Skin of body (tissue), 3 donors: ENCODE measurements at places on chromosomes 7 and 10.

DNA sequence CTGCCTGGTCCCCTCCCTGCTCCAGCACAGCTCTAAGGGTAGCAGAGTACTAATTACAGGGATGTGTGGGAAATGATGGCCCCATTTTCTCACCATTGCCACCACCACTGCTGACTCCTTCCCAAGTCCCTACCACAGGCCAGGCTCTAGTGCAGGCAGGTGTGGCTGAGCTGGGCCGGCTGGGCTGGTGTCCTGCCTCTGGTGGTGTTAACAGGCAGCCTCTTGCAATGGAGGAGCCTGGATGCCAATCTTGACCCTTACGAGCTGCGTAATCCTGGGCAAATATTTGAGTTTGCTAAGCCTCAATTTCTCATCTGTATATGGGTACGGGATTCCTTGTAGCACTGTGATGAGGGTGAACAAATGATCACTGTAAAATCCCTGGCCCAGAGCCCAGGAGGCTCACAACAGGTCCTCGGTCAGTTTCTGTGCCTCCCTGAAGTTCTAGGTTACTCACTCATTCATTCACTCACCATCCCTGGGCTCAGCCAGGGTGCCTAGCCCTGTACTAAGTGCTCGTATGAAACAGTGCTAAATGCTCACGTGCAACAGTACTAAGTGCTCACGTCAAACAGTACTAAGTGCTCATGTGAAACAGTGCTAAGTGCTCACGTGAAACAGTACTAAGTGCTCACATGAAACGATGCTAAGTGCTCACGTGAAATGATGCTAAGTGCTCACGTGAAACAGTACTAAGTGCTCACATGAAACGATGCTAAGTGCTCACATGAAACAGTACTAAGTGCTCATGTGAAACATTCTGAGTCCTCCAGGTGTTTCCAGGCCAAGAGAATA, 2.3 kb upstream of the FZD9 start:
- no peak for DNase-seq

DNA sequence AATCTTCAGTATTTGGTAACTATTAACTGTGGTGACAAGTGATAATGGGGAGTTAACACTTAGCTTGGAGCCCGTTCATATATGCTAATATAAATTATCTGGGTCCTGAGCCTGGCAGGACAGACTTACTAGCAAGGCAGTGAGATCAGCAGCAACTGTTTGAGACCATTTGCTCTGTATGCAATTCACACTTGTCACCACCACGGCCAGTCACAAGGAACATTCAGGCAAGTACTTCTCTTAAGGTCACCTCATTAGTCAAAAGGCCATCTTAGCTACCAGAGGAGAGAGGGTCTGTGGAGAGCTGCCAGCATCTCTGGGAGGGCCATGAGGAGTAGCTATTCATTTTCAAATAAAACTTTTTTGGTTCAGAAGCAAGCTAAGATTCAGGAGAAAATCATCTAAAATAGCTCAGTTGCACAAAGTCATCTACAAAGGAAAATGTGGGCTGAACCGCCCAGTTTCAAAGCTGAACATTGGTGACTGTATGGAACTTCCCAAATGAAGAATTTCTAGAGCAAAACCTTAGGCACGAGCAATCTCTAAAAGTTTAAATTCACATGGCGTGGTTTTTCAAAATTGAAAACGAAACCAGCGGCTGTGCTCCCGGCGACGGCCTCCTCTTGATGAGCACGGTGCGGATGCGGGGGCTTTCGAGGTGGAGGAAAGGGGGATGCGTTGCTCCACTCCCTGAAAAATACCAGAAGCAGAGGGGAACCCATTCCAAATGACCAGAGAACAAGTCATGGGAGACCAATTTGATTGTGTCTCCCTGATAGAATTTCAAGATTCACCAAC, 233.5 kb upstream of the MGMT start:
- DNase-seq, result no peak

- DNase-seq, result no peak
These were observed 32.4 kb downstream of the TRIM24 start for GRCh38 chr7:138492423-138492822.

DNA sequence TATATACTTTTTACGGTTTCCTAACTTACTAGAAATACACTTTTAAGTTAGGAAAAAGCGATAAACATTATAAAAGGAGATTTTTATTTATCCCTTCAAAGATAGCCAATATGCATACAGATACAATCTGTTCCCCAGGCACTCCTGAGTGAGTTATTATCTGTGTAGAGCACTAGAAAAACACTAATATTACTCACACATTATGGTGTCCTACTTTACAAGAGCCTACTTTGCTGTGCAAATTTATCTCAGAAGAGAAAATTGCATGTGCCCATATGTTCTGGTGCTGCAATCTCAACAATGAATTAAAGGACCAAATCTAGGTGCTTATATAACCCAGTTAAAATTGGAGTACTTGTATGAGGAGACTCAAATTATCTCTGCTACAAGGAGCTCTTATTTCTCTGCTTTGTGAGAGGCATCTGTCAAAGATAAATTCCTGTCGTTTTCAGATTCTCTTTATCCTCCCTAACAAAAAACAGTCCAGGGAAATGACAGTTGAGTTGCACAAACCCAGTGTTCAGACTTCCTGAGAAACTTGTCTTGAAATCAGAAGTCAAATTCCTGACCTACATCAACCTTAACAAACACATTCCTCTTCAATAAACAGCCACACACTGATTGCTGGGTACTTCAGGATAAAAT, 28.9 kb downstream of the CPA1 start:
- DNase-seq, result peak; percentile 11

- DNase-seq, result no peak
These were observed 30.4 kb upstream of the DGKI start for GRCh38 chr7:137877027-137877675.

DNA sequence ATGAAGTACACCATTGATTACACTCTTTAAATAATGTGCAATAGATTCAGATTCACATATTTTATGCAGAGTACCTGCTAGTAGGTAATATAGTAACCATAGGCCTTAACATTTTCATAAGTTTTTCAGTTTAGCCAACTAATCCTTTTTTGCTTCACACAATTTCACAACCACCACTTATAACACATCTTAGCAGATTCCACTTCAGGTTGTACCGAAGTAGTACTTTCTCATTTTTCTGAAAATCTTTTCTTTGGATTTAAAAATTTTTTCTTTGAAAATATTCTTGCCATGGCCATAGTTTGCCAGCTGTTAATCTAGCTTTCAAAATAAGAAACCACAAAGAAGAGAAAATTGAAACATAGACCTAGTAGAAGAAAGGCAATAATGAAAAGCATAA, 203.1 kb downstream of the MGMT start:
- no peak for DNase-seq

- no peak for DNase-seq
These were observed 50.4 kb downstream of the NEURL1 start for GRCh38 chr10:103543617-103544525.

DNA sequence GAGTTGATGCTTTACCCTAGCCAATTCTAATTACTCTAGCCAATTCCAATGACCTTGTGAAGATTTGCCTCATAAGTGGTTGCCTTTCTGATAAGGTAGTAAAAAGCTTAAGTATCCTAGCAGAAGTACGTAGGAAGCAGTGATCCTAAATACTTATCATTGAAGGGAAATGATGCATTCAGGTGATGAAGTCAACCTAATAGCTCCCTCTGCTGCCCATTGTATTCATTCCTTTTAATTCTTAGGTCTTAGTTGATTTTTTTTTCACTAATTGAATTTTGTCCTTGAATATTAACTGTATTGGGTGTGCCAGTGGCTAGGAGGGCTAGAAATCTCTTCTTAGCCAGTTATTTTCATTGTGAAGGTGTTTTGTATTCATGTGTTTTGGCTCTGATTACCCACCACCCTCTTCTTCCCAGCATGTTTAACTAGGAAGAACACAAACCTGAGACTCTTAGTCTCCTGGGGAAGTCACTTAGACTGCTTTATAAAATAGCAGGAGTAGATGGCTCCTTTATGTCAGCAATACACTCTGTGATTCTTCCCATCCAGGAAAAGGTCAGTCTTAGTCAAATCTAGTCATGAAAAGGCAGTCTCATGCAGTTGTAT, 46.3 kb downstream of the PLEKHA8 start:
- DNase-seq, result no peak

DNA sequence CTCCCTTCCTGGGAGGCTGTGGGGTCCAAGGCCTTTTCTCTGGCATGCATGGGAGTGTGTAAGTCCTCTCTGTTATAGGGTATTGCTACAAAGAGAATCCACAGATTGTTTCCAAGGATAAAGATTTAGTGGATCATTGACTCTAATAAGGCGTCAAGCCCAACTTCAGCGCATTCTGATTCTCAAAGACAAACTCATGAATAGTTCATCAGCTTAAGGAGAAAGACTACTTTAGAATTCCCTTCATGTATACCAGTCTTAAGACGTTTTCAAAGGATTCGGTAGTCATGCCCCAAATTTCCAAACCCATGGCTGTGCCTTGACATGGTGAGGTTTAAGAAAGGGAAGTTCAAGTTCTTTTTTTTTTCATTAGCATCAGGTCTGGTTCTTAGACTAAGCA, 46.6 kb upstream of the ABLIM1 start:
- DNase-seq, result no peak

- no peak for DNase-seq
These were observed 136.4 kb downstream of the CDC14C start for GRCh38 chr7:49060743-49061142.

GRCh38 chr7:151595702-151596350, 76.1 kb upstream of the RHEB start:
- no peak for DNase-seq

DNA sequence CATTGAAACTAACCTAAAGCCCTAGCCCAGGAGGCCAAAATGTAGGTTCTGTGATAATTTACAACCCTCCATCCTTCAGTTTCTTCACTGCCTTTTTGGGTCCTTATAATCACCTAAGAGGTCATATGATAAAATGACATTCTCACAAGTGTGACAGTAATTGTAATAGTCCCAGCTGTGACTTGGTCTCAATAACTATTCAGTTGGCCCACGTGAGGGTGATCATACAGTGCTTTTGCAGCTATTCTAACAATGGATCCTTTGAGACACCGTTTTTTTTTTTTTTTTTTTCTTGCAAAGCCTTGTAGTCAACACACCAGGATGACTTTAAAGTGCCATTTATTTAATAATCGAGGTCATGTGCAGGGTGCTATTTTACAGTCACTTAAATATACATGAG, 760.0 kb downstream of the PHTF2 start:
- DNase-seq, result no peak

DNA sequence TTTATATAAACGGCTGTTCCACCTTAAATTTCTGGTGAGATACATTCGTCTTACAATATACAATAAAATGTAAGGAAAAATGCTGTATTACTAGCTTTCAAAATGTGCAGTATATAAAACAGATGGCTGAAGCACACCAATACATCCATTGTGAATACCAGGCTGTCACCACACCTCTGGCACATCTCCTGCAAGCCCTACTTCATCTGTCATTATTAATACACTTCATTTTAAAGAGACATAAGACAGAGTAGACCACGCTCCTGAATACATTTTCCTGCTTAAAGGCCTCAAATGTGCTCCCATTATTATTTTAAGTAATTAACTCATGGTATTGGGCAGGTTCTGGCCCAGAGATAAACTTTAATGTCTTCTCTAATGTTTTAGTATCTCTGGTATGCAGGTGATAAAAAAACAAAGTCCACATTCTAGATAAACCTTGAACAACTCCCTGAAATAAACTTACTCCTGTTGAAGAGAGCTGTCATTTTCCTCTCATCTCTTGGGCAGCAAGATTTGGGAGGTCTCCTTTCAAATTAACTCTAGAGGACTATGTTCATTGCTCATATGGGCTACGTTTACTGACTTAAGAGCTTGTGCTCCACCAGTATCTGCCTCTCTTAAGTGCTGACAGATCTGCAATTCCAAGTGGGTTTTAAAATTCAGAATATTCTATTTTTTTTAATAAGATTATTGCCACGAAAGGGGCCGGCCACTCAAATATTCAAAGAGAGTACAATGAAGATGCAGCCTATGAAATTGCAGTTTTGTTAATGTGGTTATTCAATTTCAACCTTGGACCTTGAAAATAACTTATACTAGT, 396.5 kb upstream of the SEMA3D start:
- no peak for DNase-seq

- DNase-seq, result no peak
These were observed 45.5 kb upstream of the STEAP1B start for GRCh38 chr7:22545529-22545928.

DNA sequence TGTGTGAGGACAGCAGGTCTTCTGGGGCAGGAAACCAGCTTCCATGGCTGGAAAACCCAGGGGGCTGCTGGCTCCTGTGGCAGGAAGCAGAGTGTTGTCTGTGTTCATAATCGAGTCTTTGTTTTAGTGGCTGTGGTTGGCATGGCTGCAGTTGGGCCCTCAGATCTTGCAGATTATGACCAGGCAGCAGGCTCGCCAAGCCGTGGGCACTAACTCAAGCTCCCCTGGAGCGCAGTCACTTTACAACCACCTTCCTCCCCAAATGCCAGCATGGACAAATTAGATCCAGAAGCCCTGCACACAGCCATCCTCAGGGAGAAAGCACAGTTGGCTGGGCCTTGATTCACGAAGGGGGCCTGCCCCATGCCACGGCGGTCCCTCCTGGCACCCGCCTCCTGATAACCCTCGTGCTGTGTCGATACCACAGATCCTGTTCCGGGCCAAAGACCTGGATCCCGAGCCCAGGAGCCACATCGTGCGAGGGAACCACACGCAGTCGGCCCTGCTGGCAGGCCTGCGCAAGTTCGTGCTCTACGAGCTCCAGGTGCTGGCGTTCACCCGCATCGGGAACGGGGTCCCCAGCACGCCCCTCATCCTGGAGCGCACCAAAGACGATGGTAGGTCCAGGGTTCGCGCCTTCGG, 552.5 kb upstream of the FOXK1 start:
- DNase-seq, result no peak

DNA sequence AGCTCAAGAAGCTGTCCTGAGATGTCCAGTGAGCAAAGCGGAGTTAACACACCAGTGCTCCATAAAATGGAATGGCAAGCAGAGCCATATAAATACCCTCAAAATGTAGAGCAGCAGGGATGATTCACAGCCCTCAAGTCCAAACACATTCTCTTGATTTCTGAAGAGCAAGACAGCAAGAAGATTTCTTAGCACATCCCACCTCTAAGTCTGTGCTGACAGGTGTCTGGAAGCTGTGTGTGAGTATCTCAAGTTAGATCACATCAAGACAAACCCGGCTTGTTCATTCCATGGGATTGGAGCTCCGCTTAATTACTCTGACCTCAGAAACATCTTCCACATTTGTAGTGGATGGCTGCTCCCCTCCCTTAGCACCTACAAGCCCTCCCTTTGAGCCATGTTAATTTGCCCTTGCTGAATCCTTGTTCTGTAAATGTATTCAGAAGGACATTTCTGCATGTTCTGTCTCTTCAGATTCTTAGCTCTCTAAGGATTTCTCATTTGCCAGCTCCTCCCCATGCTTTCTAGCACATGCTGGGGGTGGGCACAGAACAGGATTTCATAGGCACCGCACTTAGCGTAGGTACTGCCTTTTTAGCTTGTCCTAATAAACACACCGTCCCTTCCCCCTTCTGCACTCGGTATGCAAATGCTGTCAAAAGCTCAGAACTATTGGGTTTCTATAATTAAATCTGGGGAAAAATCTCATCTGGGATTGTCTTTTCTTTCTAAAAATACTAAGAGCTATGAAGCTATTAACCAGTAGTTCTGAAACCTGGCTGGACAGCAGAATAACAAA, 112.7 kb downstream of the CPXM2 start:
- no peak for DNase-seq

- DNase-seq, result no peak
These were observed 687.3 kb downstream of the DNAJB9 start for GRCh38 chr7:109256762-109257560.

GRCh38 chr10:11214407-11214806, 196.7 kb downstream of the CELF2 start:
- no peak for DNase-seq
